ENCODE measurements at places on chromosomes 5 and 9. TPM values are rescaled to one million over a fixed set of nuclear protein-coding genes. Genes with fewer than 3 reads are reported as not detected.

BOD1 gene
- 54.2 TPM for total RNA-seq

- no peak for DNase-seq
These were observed 34.4 kb downstream of the NCS1 start for GRCh38 chr9:130206579-130206978.

DNA sequence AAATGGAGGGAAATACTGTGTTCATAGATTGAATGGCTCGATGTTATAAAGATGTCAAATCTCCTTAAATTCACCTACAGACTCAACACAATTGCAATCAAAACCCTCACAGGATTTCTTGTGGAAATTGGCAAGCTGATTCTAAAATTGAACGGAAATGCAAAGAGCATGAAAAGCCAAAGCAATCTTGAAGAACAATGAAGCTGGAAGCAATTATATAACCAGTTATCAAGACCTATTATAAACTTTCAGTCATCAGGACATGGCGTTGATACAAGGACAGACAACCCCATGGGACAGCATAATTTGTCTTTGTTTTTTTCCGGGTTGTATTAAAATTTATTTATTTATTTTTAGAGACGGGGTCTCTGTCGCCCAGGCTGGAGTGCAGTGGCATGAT lies 53.5 kb upstream of the OTULINL start:
- DNase-seq: no peak

DPP7 gene
- total RNA-seq: 38.3 TPM

DNA sequence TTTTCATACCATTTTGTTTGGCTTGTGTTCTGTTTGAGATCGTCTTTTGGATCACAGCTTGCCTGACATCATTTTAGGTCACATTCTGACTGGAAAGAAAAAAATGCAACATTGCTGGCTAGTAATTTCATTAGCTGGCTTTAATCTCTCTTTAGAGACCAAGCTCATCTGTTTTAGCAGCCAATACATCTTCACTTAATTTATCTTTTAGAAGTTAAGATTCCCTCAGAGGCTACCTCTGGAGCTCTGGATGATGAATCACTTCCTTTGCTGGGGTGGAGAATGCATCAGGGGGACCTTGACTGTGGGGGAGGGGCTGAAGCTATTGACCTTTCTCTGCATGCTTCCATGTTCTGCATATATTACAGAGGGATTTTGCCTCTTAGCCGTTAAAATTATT lies 181.5 kb upstream of the OTULINL start:
- DNase-seq: no peak

PCSK5 gene
- total RNA-seq: 15.5 TPM

DNA sequence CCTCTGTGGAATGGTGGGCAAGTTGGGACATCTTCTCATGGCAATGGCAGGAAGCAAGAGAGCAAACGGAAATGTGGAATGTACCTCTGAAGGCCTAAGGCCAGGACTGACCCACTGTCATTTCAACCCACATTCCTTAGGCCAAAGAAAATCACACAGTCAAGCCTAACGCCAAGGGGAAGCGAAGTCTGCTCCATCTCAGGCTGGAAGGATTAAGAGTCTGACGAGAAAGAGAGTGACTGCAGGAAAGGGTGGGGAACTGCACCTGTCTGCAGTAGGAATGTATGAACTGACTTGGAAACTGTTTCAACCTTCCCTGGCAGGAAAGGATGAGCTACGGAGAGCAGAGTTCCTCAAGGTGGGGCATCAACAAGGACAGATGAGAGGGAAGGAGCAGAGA lies 90.2 kb upstream of the TAS2R1 start:
- DNase-seq: no peak
